ENCODE measurements at places on chromosomes 1 and 21.

- no peak for DNase-seq
These were observed 10.2 kb downstream of the TAS1R2 start for GRCh38 chr1:18849261-18849711.

GRCh38 chr1:53543130-53543777 is 84.1 kb downstream of the DMRTB1 start:
- no peak for DNase-seq

GRCh38 chr1:27557596-27558340 is 46.2 kb downstream of the AHDC1 start:
- no peak for DNase-seq

- DNase-seq, result no peak
These were observed 55.2 kb upstream of the PTGS2 start for GRCh38 chr1:186735463-186735862.

DNA sequence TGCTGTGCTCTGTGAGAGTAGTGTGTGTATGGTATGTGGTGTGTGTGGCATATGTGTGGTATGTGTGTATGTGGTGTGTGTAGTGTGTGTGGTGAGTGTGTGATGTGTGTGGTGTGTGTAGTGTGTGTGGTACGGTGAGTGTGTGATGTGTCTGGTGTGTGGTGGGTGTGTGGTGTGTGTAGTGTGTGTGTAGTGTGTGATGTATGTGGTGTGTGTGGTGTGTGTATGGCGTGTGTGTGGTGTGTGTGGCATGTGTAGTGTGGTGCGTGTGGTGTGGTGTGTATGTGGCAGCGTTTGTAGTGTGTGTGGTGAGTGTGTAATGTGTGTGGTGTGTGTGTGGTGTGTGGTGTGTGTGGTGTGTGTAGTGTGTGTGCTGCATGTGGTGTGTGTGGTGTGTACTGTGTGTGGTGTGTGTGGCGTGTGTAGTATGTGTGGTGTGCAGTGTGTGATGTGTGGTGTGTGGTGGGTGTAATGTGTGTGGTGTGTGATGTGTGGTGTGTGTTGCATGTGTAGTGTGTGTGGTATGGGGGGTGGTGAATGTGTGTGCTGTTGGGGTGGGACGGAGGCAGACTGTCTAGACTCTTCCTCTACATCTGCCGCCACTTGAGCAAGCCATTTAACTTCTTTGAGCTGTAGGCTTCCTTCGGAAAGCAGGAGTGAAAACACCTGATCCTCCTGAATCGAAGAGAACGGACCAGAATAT is 33.5 kb downstream of the GPA33 start:
- no peak for DNase-seq

DNA sequence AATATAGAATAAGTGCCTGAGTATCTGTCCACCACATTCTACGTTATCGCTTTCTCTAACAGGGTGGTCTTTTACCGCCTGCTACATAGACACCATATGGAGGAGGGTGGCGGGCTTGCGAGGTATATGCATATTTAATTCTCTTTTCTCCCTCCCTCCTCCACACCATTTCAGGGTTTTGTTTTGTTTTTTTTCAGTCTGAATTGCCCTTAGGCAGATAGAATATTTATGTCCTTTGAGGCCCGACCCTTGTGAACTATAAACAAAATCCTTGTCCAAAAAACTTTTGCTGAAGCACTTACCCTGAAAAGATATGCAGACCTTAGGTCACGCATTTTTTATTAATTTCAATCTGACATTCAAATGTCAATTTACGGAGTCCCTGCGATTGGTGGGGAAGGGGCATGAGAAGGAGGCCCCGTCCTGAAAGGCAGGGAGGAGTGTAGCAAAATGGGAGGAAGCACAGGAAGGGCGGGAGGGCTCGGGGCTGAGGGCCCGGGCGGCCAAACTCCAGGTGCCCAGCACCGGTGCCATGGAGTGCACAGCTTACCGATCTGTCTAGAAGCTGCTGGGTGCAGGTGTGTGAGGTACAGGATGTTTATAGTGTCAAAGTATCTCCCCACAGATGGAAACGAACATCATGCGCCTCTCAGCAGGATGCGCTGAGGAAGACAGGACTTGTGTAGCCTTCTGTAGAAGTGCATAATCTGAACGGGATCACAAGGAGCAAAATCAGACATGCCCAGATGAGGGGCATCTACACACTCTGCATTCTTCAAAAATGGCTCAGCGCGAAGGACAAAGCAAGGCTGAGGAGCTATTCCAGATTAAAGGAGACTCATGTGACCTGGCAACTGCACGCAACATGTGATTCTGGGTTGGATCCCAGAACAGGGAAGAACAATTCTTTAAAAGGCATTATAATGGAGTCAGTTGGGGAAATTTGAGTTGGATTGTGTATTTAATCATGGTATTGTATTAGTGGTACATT is 68.8 kb upstream of the LYST start:
- no peak for DNase-seq

GRCh38 chr1:39109644-39110043 is 83.5 kb downstream of the NDUFS5 start:
- DNase-seq, result no peak

GRCh38 chr21:45403133-45403824 is 1.7 kb upstream of the COL18A1 start:
- no peak for DNase-seq

DNA sequence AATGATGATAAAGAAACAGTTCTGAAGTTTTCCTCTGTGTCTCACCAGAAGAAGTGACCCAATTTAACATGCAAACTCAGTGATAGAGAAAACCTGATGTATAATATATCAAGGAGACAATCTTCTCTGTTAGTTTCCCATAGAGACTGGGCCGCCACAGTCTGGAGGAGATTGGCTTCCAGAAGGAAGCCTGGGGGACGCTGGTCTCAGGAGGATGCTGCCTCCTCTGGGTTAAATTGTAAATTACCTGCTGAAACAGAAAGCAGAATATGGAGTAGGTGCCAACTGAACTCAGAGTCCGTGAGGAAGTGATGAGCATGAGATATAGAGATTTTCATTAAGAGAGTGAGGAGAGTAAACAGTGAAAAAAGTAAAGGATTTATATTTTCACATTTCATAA is 15.8 kb downstream of the OR14I1 start:
- DNase-seq, result no peak

GRCh38 chr1:179217943-179218507 is 11.5 kb downstream of the ABL2 start:
- no peak for DNase-seq

- no peak for DNase-seq
These were observed 92.0 kb downstream of the HLX start for GRCh38 chr1:220971221-220971620.

DNA sequence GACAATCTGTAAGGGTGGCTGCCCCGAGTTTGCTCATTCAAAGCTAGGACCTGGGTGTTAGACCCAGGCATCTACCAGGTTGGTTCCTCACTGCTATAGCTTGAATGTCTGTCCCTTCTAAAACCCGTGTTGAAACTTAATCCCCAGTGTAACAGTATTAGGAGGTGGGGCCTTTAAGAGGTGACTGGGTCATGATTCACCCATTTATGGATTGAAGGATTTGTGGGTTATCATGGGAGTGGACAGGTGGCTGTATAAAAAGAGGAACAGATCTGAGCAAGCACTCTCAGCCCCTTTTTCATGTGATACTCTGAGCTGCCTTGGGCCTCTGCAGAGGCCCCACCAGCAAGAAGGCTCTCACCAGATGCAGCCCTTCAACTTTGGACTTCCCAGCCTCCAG is 29.4 kb downstream of the PSMG1 start:
- no peak for DNase-seq

GRCh38 chr1:35876988-35877387 is 6.0 kb upstream of the AGO1 start:
- DNase-seq, result no peak

DNA sequence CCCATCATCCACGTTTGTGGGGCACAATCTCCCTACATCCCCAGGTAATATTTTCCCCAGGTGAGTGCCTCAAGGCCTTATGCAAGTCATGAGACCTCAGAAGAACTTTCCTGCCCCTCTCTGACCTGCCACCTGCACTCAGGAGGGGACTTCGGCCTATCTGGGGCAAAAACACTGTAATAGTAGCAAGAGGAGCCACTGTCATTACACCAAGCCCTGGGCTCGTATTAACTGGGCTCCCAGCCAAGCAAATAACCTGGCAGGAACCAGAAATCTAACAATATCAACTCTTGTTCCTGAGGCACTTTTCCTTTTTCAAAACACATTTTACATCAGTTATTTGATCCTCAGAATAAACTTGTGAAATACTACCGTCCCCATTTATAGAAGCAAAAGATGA is 30.9 kb downstream of the LAMB3 start:
- no peak for DNase-seq
